ENCODE measurements at places on chromosomes 2 and 18. TPM values are rescaled to one million over a fixed set of nuclear protein-coding genes. Genes with fewer than 3 reads are reported as not detected.

NXPH2 gene
- not detected for polyA plus RNA-seq

FASTKD2 gene
- 51.1 TPM for polyA plus RNA-seq

GREB1L gene
- 5.1 TPM for polyA plus RNA-seq

PROKR1 gene
- not detected for polyA plus RNA-seq

VIT gene
- polyA plus RNA-seq: 0.75 TPM

SLC9A4 gene
- polyA plus RNA-seq: not detected

DNA sequence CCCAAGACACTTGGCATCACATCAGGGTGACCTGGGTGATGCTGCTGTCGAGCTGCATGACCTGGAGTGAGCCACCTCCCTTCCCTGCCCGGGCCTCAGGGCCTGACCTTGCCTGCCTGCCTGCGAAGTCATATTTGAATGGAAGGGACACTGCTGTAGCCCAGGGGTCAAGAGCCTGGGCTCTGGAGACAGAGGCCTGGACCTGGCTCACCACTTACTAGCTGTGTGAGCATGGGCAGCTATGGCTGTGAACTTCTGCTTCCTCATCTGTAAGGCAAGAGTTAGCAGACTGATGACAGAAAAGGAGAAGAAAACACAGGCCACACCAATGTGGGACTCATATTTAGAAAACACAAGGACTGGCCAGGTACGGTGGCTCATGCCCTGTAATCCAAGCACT lies 118.7 kb downstream of the ZFP36L2 start:
- no peak for DNase-seq

GRCh38 chr2:19785447-19785846 lies 116.3 kb downstream of the TTC32 start:
- DNase-seq: no peak

DNA sequence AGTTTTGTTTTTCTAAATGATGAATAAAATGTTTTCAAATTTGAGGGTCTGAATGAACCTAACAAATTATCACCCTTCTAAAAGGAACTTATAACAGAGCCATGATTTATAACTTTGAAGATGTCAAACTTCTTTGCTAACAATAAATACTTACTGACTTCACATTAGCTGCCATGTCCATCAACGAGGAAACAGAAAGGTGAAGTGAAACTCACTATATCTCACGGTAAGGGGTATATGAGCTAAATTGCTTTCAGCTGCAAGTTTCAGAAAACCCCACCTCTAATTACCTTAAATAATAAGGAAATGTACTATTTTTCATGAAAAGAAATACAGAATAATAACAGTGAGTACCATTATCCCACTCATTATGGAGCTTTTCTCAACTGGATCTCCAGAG lies 350.8 kb upstream of the NT5C1B start:
- DNase-seq: no peak

DNA sequence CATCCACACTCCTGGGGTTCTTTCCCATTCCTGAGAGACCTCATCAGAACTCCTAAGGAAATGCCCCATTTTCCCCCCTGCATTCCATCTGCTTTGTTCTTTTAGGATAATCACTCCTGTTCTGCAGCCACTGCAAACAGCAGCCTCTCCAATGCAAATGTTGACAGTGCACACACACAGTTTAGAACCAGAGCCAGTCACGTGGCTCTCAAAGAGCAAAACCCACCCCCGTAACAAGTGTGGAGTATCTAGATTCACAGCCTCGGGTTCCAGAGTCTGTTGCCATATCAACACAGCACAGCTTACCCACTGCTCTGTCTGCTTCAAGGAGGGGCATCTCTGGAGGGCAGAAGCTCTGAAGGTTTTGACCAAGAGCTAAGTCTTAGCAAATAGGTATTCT lies 180.0 kb downstream of the NAPG start:
- DNase-seq: no peak

DNA sequence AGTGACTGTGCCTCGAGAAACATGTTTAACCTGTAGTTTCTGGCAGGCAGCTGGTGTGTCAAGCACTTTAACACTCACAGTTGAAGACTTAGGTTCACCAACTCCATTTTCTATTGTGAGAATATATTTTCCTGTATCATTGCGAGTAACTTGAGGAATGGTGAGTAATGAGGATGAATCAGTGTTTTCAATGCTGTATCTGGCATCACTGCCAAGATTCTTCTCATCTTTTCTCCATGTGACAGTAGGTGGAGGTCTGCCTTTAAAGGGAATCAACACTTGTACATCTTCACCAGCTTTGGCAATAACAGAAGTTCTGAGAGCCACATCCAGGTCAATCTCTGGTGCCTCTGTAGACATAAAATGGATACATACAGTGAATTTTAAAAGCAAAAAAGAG lies 72.8 kb downstream of the PLEKHA3 start:
- peak; percentile 7 for DNase-seq

DNA sequence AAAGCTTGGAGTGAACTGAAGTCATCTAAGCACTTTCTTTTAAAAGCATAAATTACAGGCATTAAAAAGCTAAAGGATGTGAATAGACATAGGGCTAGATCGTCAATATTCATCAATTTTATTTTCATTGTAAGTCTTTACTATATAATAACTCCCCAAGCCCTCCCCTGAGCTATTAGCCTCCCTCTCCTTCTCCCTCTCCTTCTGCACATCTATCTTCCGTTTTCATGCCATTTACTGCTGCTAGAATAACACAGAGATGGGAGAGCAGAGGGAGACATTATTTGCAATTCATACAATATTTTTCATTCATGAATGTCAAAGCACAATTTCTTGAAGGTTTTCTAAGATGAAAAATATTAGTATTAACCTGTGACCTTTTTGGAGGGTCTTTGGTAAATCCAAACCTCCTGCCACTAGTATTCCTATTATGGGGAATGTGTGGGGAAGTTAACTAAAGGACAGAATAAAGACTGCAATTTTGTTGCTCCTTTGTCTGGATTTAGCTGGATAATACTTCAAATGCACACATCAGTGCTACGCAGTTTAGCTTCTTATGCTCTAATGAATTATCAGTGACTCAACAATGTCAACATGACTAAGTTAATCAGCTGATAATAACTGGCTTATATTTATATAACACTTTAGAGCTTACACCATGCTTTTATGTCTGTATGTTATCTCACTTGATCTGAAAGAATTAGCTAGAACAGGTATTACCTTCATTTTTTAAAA lies 28.2 kb upstream of the MFF start:
- no peak for DNase-seq

DNA sequence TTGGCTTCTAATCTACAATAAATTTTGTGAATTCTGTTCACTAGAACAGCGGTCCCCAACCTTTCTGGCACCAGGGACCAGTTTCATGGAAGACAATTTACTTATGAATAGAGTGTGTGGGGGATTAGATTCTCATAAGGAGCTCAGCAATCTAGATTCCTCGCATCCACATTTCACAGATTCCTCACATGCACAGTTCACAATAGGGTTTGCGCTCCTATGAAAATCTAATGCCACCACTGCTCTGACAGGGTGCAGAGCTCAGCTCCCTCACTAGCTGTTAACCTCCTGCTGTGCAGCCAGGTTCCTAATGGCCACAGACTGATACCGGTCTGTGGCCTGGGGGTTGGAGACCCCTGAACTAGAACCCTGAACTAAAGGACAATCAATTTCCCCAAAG lies 1568.6 kb upstream of the NXPH2 start:
- no peak for DNase-seq

DNA sequence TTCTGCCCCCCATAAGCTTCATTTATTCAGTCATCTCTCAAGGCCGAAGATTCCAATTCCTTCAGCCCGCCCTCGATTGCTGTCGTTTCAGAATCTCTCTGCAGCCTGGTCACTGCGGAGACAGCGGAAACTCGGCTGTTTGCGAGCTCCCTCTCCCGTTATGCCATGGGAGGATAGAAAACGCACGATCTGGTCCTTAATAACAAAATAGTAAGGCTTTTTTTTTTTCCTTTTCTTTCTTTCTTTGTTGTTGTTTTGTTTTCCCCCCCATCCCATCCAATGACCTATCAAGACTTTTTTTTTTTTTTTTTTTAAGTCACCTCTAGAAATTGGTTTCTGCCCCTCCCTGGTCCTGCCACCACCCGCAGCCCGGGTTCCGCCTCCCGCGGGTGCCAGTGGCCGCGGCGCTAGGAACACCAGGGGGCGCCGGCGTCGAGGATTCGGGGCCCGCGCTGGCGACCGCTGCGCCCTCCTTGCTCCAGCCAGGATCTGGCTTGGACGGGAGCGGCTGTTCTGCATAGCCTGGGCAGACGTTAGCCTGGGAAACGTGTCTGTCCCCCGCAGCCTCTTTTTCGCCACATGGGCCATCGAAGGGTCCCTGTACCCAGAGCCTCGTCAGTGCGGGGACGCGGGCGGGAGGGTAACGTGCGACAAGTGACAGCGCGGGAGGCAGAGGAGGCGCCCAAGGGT lies 10.1 kb downstream of the CPLX4 start:
- no peak for DNase-seq

GRCh38 chr2:145861940-145862339 lies 1342.0 kb upstream of the ZEB2 start:
- no peak for DNase-seq
